HepG2 (cell line): ENCODE measurements at places on chromosomes 3 and 15. TPM values are rescaled to one million over a fixed set of nuclear protein-coding genes. Genes with fewer than 3 reads are reported as not detected.

The SPATA12 gene
- 0.09 TPM in 1 of 2 replicates, not detected in the other for total RNA-seq

The NPAP1 gene
- total RNA-seq, result not detected in 2 replicates

The SENP8 gene
- total RNA-seq, result 2.7 and 4.2 TPM in 2 replicates

The CDHR4 gene
- total RNA-seq, result not detected in 2 replicates

The ST3GAL6 gene
- 16.3 and 23.2 TPM in 2 replicates for total RNA-seq

DNA sequence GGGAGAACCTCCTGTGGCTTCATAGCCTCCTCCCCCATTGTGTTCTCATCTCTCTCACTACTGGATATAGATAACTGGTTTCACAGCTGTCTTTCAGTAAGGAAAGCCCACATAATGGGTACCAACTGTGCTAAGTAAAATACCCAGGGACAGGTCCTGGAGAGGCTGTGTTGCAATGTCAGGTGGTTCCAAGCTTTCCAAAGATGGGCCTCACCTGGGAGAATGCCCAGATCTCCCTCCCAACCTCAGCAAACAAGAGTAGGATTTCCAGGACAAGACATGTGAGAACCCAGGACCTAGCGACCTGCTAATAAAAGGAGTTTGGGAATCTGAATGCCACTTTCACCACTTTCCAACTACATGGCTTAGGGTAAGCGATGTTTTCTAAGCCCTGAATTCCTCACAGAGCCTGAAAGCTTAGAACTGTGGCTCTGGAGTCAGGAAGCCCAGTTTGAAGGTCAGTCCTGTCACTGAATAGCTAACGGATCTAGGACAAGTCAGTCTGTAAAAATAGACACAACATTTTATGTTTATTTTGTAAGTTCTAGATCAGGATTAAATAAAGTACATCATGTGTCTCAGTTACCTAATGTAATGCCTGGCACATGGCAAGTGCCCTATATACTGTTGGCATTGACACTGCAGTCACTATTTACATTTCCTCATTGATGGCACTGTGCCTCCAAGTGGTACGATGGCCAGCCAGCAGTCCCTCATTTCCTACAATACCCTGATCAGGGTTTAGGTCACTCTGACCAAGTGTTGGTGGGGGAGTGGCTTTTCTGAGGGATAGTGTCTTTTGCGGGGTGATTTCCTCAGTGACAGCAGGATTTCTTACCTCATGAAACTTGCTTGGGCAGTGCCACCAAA lies 11.9 kb downstream of the CERS3 start:
- no peak for DNase-seq

- DNase-seq, result no peak
Measured at GRCh38 chr3:130456540-130456939, 60.4 kb upstream of the COL6A6 start.

- DNase-seq, result peak; percentile 35
Measured at GRCh38 chr3:109532257-109533216, 195.2 kb upstream of the DPPA4 start.

GRCh38 chr3:73743551-73743950 lies 118.8 kb upstream of the PDZRN3 start:
- no peak for DNase-seq

DNA sequence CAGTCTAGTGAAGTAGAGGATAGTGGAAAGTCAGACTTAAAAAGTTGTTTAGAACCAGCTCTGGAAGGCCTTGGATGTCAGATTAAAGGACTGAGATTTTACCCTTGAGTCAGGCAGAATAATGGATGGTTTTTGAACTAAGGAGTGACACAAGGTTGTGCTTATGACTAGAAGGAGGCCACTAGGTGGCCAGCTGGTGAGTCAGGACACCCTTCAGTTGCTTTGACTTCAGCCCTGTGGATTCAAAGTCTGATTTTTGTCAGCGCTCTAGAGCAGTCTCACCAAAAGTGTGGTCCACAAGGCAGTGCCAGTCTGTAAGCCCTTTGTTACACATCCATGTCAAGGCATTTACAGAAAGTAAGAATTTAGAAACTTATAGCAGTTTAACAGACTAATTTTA lies 3.8 kb upstream of the GABPB1 start:
- peak; percentile 57 for DNase-seq

DNA sequence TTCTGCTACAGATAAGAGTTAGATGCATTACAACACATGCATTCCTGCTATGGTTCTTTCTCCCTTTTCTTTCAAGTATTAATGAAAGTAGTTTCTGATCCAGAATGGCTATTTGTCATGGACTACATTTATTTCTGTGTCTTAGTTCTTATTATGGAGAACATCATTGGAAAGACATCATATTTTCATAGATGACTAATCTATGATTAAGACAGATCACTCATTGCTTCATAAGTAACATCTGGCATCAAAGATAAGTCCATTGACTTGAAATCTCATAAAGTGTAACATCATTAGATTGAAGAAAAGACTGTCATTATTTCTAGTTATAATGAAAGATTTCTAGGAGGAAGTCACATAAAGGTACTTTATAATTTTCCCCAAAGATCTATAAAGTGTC lies 366.7 kb downstream of the NSUN3 start:
- DNase-seq, result no peak

GRCh38 chr3:8560366-8561007 lies 58.9 kb downstream of the LMCD1 start:
- DNase-seq, result no peak

GRCh38 chr3:64397573-64397972 lies 172.3 kb upstream of the PRICKLE2 start:
- no peak for DNase-seq

GRCh38 chr3:67684211-67684610 lies 29.8 kb upstream of the SUCLG2 start:
- no peak for DNase-seq

GRCh38 chr3:181052256-181052655 lies 62.7 kb upstream of the DNAJC19 start:
- DNase-seq, result no peak

DNA sequence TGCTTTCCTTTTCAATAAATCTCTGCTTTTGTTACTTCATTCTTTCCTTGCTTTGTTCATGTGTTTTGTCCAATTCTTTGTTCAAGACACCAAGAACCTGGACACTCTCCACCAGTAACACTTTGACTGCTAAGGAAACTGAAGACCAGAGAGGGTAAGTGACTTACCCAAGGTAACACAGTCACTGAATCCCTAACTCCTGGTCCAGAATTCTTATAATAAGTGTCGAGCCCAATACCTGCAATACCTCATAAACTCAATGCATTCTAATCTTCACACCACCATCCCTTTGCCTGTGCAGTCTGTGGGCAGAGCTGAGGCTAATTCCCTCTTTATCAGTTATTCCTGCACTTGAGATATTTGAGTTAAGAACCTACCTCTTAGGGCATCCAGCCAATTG lies 237.8 kb downstream of the UACA start:
- no peak for DNase-seq

DNA sequence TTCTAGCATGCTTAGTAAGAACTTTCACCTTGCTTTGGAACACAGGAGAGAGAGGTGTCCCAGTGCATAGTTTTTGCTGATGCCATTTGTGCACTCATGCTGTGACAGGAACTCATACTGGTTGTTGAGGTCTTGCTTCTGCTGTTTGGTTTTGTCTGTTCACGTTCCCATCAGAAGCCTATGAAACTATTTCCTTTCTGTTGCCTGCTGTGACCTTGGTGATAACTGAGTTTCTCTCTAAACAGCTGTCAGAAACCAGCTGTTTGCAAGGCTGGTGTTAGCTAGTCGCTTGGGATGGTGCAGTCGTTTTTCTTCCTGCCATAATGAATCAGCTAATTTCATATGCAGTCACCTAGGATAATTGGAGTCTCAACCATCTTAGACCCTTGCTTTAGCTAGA lies 724.1 kb downstream of the GRM7 start:
- DNase-seq, result no peak

DNA sequence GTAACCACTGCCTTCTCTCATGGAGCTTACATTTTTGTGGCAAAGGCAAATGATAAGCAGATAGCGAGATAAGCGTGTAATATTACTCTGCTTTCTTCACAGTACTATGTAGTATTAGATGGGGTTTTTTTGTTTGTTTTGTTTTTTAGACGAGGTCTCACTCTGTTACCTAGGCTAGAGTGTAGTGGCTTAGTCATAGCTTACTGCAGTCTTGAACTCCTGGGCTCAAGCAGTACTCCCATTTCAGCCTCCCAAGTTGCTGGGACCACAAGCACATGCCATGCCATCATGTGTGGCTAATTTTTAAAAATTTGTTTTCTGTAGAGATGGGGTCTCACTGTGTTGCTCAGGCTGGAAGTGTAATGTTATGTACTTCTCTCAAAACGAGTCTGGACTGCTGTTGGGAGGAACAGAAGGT lies 22.9 kb downstream of the MBNL1 start:
- DNase-seq, result no peak

DNA sequence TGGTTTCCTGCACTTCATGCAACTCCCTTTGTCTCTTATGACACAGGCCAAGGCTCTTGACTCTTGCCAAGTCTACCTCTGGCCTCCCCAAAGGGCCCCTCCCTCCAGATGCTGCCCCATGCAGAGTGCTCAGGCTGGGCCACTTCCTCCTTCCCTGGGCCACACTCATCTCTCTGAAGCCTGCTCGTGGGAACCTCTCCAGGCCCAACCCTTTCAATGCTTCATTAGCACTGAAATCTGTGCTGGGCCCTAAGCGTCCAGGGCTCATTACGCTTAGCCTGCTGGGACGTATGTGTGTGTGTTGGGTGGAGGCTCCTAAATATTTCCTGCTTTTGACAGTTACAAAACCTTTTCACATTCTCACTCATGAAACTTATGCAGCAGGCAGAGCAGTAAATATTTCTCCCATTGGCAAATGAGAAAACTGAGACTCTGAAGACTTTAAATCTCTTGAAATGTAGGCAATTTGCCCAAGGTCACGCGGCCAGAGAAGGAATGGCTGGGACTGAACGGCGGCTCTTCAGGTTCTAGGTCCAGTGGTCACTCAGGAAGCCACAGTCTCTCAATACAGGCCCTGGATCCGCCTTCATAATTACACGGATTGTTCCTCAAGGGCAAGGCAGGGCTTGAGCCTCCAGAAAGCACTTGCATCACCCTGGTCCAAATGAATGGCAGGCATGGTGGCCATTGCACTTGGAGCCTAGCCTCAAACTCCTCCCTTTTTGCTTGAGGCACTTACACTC lies 241.7 kb upstream of the HES1 start:
- no peak for DNase-seq

DNA sequence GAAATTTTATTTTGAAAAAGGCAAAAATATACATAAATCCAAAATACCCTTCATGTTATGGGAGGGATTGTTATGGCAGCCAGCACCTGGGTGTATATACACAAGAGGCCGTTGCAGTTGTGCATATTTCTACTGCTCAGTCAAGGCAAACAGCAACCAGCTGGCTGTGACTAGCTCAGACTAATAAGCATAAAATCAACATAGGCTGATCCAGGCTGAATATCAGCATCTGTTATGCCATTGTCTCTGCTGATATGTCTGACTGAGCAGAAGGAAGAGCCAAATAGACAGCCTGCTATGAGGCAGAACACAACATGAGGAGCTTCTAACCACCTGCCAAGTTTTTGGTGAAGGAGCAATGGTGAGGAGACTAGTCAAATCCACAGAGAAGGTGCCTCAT lies 457.5 kb upstream of the ALCAM start:
- no peak for DNase-seq

GRCh38 chr3:178072391-178073305 lies 463.6 kb upstream of the KCNMB2 start:
- no peak for DNase-seq

DNA sequence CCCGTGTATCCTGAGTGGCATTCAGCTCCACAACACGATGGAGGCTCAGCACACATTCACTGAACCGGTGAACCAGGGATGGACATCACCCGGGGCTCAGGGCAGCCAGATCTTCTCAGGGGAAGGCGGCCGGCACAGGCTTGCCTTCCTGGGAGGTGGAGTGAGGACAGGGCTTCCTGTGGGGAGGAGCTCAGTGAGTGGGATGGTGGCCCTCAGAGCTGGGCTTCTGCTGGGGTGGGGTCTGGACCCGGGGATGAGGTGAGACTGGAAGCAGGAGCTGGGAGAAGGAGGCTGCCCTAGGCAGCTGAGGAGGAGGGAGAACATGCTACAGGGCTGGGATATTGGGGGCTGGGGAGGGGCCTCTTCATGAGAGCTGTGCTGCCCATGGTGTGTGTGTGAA lies 58.5 kb upstream of the PRR23E start:
- DNase-seq, result no peak

DNA sequence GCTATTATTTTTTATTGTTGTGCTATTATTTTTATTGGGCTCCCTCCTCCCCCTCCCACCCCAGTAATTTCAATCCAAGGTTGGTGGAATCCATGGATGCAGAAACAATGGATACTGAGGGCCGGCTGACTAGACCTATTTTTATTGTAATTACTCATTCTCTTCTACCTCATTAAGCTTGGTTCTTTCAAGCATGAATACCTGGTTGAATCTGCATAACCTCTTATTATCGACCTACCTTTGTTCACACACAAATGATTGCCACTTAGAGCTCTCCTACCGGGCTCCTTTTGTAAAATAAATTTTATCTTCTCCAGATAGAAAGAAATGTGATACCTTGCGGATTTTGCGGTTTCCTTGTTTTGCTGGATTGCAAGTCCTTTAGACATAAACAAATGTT lies 31.6 kb downstream of the BTD start:
- no peak for DNase-seq

- DNase-seq, result no peak
Measured at GRCh38 chr3:66019896-66020295, 18.8 kb downstream of the MAGI1 start.

- DNase-seq, result no peak
Measured at GRCh38 chr3:120982608-120983320, 74.8 kb downstream of the STXBP5L start.

DNA sequence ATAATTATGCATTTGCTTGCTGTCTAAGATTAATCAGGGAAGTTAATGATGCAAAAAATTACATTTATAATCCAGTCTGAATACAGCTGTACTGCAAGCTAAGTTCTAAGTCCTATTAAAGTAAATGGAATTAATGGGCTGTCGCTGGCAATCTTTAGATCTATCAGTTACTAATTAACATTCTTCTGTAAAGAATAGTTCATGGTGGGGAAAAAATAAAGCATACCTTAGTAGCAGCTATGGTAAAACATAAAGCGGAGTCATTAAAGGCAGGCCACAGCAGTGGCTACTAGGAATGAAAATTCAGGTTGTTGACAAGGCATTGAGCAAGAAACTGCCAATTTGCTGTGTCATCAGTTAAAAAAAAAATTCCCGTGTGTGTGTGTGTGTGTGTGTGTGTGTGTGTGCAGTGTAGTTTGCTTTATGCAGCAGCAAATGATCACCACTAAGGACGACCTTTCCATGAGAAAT lies 129.8 kb downstream of the ZNF385D start:
- peak; percentile 15 for DNase-seq

DNA sequence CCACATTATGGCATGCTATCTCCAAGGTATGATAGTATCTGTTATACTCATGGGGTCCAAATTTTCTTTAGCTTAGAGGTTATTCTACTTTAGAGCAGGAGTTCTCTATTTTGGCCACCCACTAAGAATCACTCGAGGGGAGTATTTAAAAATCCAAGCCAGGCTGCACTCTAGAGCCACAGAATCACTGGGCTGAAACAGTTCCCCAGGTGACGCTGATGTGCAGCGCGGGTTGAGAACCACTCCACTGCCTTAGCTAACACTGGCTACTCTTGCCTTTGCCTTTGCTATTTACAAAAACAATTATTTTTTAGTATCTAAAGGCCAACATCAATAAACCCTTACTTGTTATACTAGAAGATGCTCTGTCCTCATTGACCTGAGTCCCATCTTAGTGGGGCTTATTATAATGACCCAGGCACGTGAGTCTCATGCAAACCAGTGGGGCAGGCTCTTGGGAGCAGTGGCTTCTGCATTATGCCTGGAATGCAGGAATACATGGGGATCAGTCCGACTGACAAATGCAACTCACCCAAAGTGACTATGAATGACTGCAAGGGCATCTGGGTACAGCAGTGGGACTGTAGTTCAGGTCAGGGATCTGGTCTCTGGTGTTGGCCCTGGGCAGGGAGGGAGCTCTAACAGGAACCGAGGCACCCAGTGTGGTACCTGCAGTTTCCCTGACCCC lies 21.7 kb upstream of the CGNL1 start:
- DNase-seq, result no peak
